ENCODE measurements at places on chromosomes 6 and 20. TPM values are rescaled to one million over a fixed set of nuclear protein-coding genes. Genes with fewer than 3 reads are reported as not detected.

DEFB132 gene
- not detected for polyA plus RNA-seq

CST4 gene
- polyA plus RNA-seq = not detected

THEMIS gene
- not detected for polyA plus RNA-seq

HLA-A gene
- polyA plus RNA-seq = 445 TPM

AVP gene
- not detected for polyA plus RNA-seq

LINC00237 gene
- not detected for polyA plus RNA-seq

DSP gene
- 3.6 TPM for polyA plus RNA-seq

RIPOR3 gene
- polyA plus RNA-seq = 11.5 TPM

MYBL2 gene
- polyA plus RNA-seq = 1.7 TPM

TBP gene
- 14.3 TPM for polyA plus RNA-seq

ZBTB12 gene
- polyA plus RNA-seq = 4.3 TPM

GNAS-AS1 gene
- 0.65 TPM for polyA plus RNA-seq

BMP5 gene
- 0.26 TPM for polyA plus RNA-seq

ARMC2 gene
- polyA plus RNA-seq = 4.2 TPM

SGK2 gene
- 0.16 TPM for polyA plus RNA-seq

CBFA2T2 gene
- 11.3 TPM for polyA plus RNA-seq

TMEM244 gene
- not detected for polyA plus RNA-seq

MAVS gene
- polyA plus RNA-seq = 18.2 TPM

RNF144B gene
- polyA plus RNA-seq = 0.35 TPM

BCAS4 gene
- polyA plus RNA-seq = 37.7 TPM
